DMS153 (cell line): ENCODE measurements at places on chromosomes 5 and 9.
A peak's percentile ranks its signal among the peaks of the same experiment; 100 is the strongest.

- DNase-seq, result no peak
Observed at GRCh38 chr5:109589986-109590385, 99.7 kb upstream of the MAN2A1 start.

GRCh38 chr9:83964973-83965349 is 15.1 kb downstream of the HNRNPK start:
- DNase-seq, result peak; percentile 26

GRCh38 chr5:147396070-147396823 is 113.6 kb downstream of the DPYSL3 start:
- DNase-seq, result no peak

GRCh38 chr5:172336264-172336663 is 52.7 kb upstream of the UBTD2 start:
- DNase-seq, result no peak

DNA sequence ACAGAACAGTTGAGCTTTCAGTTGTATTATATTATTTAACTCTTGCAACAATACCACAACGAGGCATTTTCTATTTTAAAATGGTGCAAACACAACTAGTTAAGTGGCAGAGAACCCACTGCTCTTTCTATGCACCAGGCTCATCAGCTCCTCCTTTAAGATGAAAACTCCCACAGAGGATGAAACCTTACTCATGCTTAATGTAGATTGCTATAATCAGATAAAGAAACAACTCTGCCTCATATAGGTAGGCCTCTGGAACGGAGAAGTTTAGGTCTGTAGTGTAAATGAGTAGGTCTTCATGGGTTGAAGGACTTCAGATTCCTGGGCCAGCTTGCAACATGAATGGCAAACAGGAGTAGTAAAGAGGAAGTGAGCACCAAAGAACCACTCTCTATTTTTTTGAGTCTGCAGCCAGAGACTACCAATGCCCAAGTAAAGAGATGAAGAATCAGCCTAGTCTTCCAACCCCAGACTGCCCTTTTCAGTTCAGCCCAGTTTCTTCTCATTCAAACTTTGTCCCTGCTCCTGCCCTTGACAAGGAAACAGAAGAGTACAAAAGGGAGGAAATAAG is 33.9 kb downstream of the HACD4 start:
- DNase-seq, result no peak

GRCh38 chr9:3963643-3964369 is 336.1 kb downstream of the GLIS3 start:
- DNase-seq, result no peak

DNA sequence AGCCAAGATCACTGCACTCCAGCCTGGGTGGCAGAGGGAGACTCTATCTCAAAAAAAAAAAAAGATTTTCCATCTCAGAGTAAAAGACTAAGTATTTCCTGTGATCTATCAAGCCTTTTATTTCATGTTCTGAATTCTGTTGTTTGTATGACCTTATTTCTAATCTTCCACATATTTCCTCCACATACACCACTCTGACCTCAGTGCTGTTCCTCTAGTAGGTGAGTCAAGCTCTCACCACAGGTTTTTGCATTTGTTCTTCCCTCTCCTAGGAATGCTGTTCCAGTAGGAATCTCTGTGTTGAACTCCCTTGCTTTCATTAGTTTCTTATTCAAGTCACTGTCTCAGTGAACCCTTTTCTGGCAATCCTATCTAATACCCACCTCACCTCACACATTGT is 68.1 kb downstream of the INVS start:
- no peak for DNase-seq

GRCh38 chr5:152568016-152568415 is 162.9 kb upstream of the NMUR2 start:
- DNase-seq, result no peak

DNA sequence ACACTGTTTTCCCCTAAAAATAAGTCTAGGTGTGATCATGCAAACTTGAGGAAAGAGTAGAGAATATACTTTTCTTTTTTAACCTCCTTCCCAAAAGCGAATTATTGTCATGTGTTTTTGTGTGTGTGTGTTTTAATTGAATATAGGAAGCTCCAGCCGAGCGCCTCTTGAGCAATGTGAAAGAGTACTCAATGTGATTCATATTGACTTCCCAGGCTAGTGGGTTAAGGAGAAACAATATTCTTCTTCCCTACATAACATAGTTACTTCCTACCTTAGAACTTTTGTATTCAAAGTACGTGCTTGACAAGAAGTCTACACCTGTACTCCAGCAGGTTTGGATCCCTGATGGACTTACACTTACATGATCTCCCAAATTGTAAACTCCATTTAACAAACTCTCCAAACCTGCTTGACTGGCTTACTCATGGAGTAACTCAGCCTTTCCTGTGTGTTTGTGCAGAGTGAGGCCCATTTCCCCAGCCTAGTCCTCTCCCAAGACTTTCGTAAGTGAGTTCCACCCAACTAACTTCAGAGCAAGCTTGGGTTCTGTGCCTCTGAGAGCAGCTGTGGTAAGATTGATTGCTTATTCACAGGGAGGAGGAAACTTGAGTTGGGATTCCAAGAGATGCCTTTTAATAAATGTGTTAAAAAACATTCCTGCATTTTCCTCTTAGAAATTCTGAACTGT is 9.3 kb downstream of the SLC28A3 start:
- no peak for DNase-seq

GRCh38 chr5:11064763-11065450 is 303.9 kb upstream of the DAP start:
- no peak for DNase-seq

- no peak for DNase-seq
Observed at GRCh38 chr9:96150324-96151227, 151.4 kb downstream of the HSD17B3 start.

GRCh38 chr5:148811756-148812155 is 14.7 kb upstream of the ADRB2 start:
- no peak for DNase-seq

- DNase-seq, result no peak
Observed at GRCh38 chr9:75852746-75853145, 37.7 kb upstream of the PCSK5 start.

DNA sequence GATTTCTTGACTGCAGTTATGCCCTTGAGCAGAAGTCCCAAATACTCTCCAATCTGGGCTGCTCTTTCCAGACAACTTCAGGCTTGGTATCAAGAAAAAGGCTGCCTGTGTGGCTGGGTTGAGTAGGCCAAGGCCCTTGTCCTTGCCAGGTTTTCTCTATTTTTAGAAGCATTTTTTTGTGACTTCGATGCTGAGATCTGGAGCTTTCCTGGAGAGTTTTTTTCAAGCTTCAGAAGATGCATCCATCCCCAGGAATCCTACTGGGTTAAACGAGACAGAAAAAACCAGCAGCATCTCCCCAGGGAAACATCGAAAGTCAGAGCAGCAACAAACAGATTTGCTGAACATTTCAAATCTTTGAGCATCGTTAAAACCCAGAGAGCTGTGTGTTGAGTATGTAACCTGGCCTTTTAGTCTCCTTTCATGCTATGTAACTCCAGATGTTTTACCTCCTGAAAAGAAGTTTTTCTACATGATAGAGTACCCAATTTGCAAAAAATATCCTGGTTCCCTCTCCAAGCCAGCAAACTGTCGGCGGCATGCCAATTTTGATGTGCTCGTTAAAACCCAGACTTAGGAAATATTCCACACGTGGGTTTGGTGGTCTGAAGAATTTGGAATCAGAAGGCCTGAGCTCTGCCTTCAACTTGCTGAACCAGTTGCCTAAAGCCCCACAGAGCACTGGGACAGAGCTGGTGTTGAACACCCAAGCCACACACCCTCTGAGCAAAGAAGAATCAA is 98.1 kb upstream of the ALDH1B1 start:
- DNase-seq, result no peak

GRCh38 chr5:154038261-154038706 is 426 bp downstream of the FAM114A2 start:
- DNase-seq, result no peak

DNA sequence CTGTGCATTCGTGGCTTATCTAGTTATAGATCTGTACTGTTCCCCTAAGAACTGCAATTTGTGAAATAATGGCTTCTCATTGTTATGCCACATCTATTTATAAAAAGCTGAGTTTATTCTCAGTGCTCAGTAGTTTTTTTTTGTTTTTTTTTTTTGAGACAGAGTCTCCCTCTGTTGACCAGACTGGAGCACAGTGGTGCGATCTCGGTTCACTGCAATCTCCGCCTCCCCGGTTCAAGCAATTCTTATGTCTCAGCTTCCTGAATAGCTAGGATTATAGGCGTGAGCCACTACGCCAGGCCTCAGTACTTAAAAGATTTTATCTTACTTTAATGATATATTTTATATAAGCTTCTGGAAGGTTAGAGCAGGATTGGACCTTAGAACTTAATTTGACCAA is 19.0 kb downstream of the SEC61B start:
- no peak for DNase-seq

DNA sequence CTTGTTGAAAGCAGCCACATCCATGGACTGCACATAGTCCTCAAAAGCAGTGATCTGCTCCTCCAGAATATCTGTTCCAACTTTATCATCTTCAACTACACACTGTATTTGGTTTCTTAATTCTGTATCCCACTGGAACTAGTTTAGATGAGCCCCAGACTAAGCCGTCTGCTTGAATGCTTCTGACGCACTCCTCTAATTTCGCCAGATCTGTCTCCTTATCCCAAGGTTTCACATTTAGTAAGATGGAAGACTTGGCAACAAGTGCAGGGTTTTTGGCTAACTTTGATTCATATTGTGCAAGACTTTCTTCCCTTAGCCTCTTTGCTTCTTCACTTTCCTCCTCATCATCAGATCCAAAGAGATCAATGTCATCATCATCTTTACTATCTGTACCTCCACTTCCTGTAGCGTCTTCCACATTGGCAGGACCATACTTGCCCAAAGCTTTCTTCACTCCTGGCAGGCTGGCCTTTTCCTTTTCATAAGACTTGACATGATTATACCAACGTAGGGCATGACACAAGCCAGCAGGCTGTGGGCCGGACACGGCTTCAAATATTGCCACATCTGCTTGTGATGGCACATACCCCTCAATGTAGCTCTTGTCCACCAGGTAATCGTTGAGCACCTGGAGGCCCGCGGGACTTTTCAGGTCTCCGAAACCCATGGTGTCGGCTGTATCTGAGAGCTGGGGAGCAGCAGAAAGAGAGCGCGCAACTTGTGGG is 56.2 kb upstream of the PIK3R1 start:
- no peak for DNase-seq

DNA sequence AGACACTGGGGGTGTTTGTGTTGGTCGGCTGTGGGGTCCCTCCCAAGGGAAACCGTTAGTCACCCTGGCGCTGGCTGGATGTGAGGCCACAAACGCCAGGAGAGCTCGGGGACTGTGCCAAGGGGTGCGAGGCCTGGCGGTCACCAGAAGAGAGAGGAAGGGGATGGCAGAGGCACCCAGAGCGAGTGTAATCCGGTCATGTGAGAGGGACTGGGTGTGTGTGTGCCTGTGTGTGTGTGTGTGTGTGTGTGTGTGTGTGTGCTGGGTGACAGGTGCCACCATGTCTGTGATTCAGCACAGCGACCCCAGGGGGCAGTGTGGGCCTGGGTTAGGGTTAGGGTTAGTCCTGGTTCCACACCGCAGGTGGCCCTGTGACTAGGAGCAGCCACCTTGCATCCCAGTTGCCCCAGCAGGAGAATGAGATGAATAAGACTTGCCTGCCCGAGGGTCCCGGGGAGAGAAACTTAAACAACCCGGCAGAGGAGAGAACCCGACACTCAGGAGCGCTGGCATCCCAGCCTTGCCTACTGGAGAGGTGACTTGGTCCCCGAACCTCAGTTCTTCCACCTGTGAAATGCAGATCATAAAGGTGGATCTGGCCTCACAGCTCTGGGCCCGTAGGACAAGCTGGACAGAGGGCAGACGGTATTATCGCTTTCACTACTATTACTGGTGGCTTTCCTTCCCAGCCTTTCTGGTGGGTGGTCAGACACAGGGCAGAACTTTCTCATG is 1.4 kb upstream of the ADAMTSL2 start:
- peak; percentile 83 for DNase-seq

- no peak for DNase-seq
Observed at GRCh38 chr5:105970919-105971318, 1699.8 kb downstream of the EFNA5 start.

- DNase-seq, result no peak
Observed at GRCh38 chr5:71891856-71892255, 172.8 kb downstream of the CARTPT start.

DNA sequence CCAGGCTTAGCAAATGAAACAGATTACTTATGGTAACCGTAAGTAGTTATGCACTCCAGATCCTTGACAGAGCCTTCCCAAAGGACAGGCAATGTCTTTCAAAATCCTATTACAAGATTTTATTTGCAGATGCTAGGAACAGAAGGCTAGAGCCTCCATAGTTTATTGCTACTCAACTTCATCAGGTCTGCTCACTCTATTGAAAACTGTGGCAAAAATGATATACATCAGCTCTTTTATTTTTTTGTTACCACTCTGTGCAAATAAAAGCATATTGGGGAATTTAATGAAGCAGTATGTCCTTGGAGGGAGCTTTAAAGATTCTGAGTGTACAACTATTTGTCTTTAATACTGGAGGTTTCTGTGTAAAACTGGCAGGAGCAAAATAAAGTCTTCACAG is 46.5 kb downstream of the SLC44A1 start:
- DNase-seq, result no peak

DNA sequence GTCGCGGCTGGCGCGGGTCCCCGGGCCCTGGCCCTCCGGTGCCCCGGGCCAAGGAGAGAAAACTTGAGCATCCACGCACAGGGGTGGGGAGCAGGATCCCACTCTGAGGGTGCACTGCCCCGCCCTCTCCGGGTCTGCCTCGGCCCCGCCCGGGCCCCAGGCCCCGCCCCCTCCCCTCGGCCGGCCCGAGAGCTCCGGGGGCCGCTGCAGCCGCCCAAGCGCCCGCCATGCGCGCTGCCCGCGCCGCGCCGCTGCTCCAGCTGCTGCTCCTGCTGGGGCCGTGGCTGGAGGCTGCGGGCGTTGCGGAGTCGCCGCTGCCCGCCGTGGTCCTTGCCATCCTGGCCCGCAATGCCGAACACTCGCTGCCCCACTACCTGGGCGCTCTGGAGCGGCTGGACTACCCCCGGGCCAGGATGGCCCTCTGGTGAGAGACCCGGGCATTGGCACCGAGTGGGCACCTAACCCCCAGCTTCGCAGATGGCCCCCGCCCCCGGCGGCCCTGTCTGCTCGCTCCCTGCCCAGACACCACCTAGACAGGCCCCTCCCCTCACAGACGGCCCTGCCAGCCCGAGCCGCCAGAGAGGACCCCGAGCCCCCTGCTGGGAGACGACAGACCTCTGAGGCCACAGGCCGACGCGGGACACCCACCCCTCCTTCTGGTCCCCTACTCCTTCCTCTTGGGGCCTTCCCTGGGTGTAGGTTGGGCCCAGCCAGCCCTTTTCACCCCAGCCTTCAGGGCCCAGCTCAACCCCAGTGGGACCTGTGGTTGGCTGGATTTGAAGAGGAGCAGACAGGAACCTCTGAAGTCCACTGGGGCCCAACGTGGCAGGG is at the start of gene CERCAM:
Gene CERCAM (plus strand): TSS at position 207 of the 831 bp plus-strand sequence. CDS start 21 bp downstream, at position 228.
- DNase-seq, result no peak

DNA sequence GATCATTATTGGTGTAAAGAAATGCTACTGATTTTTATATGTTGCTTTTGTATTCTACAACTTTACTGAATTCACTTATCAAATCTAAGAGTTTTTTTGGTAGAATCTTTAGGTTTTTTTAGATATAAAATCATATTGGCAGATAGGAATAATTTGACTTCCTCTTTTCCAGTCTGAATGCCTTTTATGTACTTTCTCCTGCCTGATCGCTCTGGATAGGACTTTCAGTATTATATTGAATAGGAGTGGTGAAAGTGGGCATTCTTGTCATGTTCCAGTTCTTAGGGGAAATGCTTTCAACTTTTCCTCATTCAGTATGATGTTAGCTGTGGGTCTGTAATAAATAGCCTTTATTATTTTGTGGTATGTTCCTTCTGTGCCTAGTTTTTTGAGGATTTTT is 8.3 kb downstream of the AHRR start:
- DNase-seq, result no peak

GRCh38 chr5:64685866-64686265 is 4.4 kb upstream of the SHISAL2B start:
- no peak for DNase-seq

GRCh38 chr5:38780945-38781344 is 64.9 kb upstream of the OSMR start:
- no peak for DNase-seq
